Omental fat pad (tissue), 4 donors: ENCODE measurements at places on chromosomes 6 and 20.

DNA sequence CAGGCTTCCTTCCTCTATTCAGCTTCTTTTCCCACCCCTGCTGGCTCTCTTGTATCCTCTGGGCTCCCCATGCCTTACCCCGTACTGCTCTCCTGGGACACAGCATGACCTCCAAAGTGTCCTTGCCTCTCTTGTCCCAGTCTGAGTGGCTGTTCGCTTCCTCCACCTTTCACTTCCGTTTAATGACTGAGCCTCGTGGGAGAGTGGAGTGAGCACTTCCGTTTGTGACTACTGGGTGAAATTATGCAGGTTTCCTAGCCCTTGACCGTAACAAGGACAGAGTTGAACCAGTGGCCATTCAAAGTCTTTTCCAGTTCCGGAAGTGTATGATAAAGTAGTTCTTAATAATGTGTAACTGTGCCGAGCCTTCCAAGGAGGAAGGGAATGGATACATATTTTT lies 109.2 kb downstream of the ARID1B start:
- no peak for DNase-seq

GRCh38 chr6:32968867-32969684 lies 682 bp downstream of the BRD2 start:
- DNase-seq = peak; percentile 38

GRCh38 chr20:36461600-36462439 lies 79.5 kb upstream of the MYL9 start:
- DNase-seq = no peak

- no peak for DNase-seq
Measured at GRCh38 chr6:73743556-73743955, 47.6 kb downstream of the CD109 start.

DNA sequence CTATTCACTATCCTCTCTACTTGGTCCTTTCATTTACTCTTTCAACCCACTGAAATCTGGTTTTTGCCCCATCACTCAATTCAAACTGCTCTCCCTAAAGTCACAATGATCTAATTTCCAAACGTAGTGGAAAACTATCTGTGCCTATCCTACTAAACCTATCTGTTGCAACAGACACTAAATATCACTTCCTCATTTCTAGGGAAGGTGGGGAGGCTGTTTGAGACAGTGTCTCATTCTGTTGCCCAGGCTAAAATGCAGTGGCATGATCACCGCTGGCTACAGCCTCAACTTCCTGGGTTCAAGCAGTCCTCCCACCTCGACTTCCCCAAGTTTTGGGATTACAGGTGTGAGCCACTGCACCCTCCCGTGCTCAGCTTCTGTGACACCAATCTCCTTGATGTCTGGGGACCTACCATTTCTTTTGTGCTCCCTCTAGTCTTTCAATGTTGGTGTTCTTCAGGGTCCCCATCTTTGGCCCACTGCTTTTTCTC lies 8.8 kb downstream of the RANBP9 start:
- DNase-seq = no peak

DNA sequence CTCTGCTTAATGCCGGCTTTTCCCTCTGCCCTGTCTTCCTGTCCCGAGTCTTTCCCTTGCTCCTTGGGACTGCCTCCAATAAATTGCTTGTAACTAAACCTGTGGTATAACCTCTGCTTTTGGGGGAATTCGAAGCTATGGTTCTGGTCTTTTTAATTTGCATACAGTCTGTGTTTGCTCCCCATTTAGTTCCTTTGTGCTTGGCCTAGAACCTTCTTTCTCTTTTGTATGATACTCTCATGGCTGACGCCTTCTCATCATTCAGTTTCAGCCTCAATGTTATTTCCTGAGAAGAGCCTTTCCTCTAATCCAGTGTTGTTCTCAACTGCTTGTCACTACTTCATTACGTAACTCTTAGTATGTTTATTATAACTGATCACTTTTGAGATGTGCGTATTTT lies 248.0 kb downstream of the PHF3 start:
- DNase-seq = no peak

- no peak for DNase-seq
Measured at GRCh38 chr6:6783721-6784120, 195.2 kb downstream of the LY86 start.

DNA sequence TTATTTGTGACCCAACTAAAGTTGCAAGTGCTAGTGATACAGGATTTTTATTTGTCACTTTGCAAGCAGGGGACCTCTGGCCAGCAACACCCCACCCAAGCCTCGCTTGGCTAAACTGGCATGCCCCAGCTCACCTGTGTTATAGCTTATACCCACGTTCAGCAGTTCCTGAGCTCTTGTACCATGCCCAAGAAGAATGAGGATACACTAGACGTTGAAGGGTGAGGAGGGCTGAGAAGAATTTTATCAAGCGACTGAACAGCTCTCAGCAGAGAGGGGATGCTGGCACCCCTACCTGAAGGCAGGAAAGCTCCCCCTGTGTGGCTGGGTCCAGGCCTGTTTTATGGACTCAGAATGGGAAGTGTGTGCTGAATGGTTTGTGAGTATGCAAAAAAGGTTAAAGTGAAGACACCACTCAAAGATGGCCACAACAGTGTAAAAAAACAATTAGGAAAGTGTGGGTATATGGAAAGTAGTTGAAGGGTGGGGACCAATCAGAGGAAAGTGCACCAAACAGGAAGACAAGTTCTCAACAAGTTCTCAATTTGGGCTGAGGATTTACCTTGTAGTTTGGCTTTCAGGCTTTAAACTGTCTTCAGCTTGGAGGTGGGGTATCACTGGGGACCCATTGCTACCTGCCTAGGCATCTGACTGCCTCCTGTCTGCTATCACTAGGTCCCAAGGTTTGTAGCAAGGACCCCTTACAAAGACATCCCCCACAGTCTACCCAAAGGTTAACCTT lies 15.0 kb downstream of the BTN2A1 start:
- DNase-seq = no peak

- DNase-seq = no peak
Measured at GRCh38 chr6:164859816-164860215, 449.6 kb downstream of the C6orf118 start.

DNA sequence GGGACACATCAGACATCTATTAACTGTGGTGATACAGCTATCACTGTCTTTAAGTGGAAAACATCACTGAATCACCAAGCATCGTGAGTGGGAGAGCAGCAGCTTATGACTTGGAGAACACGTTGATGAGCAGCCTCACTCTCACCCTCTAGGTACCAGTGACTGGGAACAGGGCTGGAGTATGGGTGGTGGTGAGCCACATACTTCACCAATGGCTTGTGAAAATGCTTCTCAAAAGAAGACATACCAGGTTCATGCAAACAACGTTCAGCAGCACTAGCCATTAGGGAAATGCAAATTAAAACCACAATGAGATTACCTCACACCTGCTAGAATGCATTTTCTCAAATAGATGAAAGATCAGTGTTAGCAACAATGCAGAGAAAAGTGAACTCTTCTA lies 25.3 kb downstream of the SNX5 start:
- no peak for DNase-seq

GRCh38 chr6:146651482-146651863 lies 52.7 kb downstream of the ADGB start:
- DNase-seq = no peak

- DNase-seq = no peak
Measured at GRCh38 chr6:91298543-91299145, 711.8 kb upstream of the MAP3K7 start.

- DNase-seq = no peak
Measured at GRCh38 chr6:137363805-137364138, 130.4 kb downstream of the OLIG3 start.
